Calu3 (cell line): ENCODE measurements at places on chromosomes 6 and 20. TPM values are rescaled to one million over a fixed set of nuclear protein-coding genes. Genes with fewer than 3 reads are reported as not detected.
A peak's percentile ranks its signal among the peaks of the same experiment; 100 is the strongest.

- DNase-seq = peak; percentile 53
Measured at GRCh38 chr6:170152124-170152926, 138.6 kb downstream of the DLL1 start.

- DNase-seq = no peak
Measured at GRCh38 chr20:10519361-10520046, 84.4 kb downstream of the SLX4IP start.

DNA sequence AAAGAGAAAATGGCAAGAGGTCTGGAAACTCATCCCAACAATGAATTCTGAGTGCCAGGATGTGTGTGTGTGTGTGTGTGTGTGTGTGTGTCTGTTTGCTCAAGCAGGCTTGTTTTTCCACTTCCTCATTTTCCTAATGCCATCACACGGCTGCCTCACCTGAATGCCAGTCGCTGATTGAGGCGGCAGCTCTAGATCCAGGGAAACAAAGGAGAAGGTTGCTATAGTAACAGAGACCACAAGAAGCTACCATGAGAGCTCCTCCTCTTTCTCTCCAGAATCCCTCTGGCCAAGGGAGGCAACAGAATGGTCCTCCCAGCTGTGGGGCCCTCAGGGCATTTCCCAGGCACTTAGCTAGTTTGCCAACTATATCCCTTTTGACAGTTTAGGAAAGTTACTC is 241.1 kb upstream of the TSHZ2 start:
- DNase-seq = no peak

DNA sequence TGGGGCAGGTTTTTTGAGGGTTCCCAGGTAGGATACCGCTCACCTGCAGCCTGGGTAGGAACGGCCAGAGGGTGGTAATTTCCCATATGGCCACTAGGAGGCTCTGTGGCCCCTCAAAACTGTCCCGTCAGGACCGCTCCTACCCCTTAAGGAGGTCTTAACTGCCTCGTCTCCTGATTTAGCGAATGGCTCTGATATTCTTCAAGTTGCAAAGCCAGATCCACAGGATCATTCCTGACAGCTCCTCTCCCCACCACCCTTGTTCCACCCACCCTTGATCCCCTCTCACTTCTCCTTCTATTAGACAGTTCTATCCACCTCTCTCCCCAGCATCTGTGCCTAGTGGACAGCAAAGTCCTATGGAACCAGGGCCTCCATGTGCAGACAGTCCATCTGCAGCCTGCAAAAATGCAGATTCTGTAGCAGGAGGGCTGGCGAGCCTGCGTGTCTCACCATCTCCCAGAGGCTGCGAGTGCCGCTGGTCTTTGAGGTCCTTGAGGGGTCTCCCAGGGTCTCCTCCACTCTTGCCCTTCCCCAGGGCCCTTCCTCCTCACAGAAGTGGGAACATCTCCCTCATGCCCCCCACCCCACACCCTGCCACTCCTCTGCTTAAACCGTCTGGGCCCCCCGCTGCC is 34.3 kb upstream of the ZBP1 start:
- peak; percentile 69 for DNase-seq

DNA sequence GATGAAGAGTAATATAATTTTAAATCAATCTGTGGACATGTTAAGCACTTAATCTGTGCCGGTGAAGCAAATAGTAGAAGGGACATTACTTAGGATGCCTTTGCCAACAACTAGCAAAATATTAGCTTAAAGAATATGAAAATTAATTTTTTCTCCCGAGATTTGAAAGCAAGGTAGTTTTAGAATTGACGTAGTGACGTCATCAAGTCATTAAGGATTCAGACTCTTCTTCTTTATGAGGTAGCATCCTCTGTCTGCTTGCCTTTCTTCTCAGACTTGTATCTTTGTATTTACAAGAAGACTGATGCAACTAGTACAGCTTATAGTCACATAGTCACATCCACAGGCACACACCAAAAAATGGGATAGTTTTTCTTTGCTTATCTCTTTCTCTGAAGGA is 374.4 kb downstream of the MMUT start:
- DNase-seq = no peak

- DNase-seq = no peak
Measured at GRCh38 chr6:21444711-21445260, 148.8 kb upstream of the SOX4 start.

DNA sequence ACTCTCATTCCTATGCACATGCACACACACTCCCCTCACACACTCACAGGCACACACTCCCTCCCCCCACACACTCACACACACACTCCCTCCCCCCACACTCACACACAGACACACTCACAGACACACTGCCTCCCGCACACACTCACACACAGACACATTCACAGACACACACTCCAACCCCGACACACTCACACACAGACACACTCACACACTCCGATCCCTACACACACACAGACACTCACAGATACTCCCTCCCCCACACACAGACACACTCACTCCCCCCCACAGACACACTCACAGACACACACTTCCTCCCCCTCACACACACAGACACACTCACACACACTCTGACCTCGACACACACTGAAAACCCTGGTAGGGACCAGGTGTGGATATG is 176.2 kb downstream of the TFAP2C start:
- no peak for DNase-seq

GRCh38 chr6:165702669-165703068 is 39.6 kb upstream of the PDE10A start:
- no peak for DNase-seq

DNA sequence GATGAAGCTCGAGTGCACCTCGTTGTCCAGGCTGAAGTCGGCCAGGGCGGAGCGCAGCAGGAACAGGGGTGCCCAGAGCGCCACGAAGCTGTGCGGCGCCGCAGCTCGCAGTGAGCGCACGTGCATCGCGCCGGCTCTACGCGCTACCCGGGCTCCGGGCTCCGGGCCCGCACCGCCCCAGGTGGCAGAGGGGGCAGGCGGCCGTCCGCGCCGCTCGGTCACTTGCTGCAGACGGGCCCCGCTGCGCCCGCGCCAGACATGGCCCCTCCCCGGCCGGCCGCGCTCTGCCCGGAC is 497 bp downstream of the BMP7 start:
- DNase-seq = no peak

GRCh38 chr6:156009656-156010055 is 554.0 kb upstream of the NOX3 start:
- no peak for DNase-seq

DNA sequence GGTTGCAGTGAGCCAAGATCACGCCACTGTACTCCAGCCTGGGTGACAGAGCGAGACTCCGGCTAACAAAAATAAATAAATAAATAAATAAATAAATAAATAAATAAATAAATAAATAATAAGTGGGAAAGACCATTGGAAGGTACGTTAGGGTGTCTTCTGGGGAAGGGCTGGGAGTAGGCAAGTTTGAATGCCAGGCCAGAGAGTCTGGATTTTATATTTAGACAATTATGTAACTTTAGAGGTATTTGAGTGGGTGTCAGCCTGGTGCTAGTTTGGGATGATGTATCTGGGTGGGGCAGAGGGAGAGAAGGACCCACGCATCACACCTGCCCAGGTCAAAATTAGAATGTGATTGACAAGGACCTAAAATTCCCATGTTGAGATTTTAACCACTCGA is 108.5 kb upstream of the PRND start:
- no peak for DNase-seq

- DNase-seq = no peak
Measured at GRCh38 chr6:127459231-127459641, at the start of gene KIAA0408. Gene KIAA0408 (minus strand): TSS chr6:127459389. CDS start chr6:127453981, 5,408 bp downstream.

DNA sequence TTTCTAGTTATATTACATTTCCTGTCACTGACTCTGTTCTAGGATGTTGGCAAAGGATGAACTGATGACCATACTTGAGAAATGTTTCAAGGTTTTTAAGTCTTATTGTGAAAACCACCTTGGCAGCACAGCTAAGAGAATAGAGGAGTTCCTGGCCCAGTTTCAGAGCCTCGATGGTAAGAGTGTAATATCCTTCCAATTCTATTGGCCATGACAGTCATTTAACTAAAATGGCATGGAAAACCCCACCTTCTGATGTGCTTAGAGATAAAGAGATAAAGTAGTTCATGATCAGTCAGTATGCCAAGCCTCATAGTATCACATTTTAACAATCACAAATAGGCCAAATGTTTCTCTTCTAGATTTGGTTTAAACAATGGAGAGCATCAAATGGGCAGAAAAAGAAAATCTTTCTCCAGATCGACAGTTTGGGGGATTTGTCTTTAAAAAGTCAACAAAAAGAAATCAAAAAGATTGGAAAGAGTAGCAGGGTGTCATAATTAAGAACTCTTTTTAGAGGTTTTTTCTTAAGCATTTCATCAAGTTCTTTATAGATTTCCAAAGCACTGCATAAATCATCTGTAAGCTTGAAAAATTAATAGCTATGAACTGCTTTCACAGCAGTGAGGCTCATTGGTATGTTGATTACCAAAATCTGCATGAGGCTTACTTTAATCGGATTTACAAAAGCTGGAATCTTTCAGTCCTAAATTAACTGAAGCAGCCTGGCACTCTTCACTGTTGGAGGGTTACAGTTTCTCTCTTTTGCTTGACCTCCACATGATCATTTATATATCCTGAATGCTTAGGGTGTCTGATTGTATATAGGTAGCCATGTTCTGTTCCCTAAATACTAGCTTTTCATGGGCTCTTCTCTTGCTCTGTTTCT is 48.7 kb downstream of the AKIRIN2 start:
- no peak for DNase-seq

- no peak for DNase-seq
Measured at GRCh38 chr20:31760519-31761240, 21.6 kb downstream of the TPX2 start.

DNA sequence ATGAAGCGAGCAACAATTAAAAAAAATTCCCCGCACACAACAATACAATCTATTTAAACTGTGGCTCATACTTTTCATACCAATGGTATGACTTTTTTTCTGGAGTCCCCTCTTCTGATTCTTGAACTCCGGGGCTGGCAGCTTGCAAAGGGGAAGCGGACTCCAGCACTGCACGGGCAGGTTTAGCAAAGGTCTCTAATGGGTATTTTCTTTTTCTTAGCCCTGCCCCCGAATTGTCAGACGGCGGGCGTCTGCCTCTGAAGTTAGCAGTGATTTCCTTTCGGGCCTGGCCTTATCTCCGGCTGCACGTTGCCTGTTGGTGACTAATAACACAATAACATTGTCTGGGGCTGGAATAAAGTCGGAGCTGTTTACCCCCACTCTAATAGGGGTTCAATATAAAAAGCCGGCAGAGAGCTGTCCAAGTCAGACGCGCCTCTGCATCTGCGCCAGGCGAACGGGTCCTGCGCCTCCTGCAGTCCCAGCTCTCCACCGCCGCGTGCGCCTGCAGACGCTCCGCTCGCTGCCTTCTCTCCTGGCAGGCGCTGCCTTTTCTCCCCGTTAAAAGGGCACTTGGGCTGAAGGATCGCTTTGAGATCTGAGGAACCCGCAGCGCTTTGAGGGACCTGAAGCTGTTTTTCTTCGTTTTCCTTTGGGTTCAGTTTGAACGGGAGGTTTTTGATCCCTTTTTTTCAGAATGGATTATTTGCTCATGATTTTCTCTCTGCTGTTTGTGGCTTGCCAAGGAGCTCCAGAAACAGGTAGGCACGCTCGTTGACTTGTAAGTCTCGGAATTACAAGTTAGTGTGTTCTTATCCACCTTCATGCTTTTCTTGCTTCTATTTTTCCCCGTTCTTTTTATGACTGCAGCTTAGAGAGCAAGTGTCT is at the start of gene EDN1:
TSS of gene EDN1 (plus strand) at position 429 of the 888 bp plus-strand sequence. CDS start at position 698, 269 bp downstream.
- DNase-seq = peak; percentile 86

GRCh38 chr20:50322703-50323131 is 132.1 kb downstream of the CEBPB start:
- DNase-seq = no peak

DNA sequence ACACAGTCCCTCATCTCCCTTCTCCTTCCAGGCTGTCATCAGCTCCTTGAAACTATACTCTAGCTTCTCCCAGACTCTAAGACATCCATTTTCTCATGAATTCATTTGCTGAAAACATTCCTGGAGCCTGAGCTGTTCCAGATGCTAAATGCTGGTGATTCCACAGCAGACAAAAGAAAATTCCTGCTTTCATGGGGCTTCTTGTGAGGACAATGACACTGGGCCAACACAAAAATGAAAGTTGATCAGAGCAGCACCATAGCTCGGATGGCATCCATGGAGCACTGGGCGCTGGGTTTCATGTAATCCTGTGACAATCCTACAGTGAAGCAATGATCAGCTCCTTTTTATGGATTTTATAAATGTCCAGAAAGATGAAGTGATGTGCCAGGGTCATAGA is 47.4 kb upstream of the STX16 start:
- DNase-seq = no peak

Gene SLC32A1
- total RNA-seq = not detected in 2 replicates

Gene THBS2
- not detected in 2 replicates for total RNA-seq

Gene NKAIN4
- not detected in 2 replicates for total RNA-seq

Gene OR14J1
- not detected in 2 replicates for total RNA-seq

Gene KIF25
- total RNA-seq = not detected in 2 replicates

Gene GSTA2
- total RNA-seq = not detected in 2 replicates

Gene GPR31
- not detected in 2 replicates for total RNA-seq

Gene BEND6
- total RNA-seq = 1.3 and 1.8 TPM in 2 replicates

Gene CNR1
- total RNA-seq = 0.31 and 0.69 TPM in 2 replicates

Gene GGT7
- 13.5 and 16.2 TPM in 2 replicates for total RNA-seq
